ENCODE measurements at places on chromosomes 6 and 20.

DNA sequence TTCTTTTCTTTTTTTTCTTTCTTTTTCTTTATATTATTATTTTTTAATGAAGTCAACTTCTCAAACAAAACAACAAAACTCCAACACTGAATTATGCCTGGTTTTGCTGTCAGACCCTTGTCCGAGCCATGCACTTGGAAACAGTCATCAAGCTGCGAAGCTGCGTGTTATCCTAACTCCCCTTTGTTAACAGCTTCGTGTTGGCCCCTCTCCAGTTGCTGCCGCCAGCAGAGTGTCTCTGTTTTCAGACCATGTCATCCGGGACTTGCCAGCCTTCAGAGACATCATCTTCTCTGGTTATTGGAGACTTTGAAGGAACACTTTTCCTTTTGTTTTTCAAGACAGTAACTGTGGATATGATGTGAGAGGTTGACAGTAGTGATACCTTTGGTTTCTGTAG is 83.1 kb downstream of the TRMT11 start:
- no peak for DNase-seq

GRCh38 chr6:136822046-136822375 is 381 bp upstream of the PEX7 start:
- DNase-seq, result no peak

DNA sequence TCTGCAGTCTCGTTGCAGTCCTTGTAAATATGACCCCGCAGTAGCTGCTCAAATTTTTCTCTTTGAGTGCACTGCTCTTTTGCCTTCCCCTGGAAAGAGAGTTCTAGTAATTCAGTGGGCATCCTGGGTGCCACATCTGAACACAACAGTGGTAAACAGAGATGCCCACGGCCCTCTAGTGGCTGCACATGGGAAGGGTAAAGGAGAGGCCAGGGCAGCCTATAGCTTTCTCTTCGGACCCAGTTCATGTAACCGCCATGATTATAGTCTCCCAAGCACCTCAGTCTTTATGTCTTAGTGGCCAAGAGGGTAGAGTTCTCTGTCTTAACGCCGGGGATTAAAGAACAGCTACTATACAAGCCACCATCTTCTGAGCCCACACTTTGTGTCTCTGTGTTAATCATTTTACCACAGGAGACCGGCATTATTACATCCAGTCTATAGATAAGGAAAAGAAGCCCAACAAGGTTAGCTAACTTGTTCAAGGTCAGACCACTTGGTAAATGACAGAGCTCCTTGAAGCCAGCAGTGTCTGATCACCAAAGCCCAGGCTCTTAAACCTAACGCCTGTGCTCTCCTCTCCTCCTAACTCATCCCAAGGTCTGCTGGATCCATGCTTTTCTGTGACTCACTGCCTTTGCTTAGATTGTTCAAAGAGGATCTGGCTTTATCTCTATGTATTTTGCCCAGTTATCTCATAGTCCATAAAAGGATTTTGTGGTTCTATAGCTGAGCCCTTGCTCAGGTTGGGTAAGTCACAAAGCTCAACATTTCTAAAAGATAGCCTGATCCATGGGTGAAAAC is 81.8 kb downstream of the ISM1 start:
- no peak for DNase-seq

GRCh38 chr6:15546591-15546990 is 116.2 kb downstream of the DTNBP1 start:
- DNase-seq, result no peak

DNA sequence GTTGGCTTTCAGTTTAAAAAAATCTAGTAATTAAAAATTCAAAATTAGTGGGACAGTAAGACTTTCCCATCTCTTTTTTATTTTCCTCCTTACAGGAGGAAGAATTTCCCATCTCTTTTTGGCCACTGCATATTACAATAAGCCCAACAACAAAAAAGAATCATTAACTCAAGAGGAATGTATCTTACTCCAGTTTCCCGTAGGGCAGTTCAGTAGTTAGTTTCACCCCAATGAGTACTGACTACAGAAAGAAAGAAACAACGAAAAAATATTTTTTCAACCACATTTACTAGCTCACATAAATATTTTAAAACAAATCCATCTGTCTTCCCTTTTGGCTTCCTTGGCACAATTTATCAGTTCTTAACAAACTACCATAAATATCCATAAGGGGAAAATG is 14.9 kb upstream of the BLOC1S5 start:
- no peak for DNase-seq

DNA sequence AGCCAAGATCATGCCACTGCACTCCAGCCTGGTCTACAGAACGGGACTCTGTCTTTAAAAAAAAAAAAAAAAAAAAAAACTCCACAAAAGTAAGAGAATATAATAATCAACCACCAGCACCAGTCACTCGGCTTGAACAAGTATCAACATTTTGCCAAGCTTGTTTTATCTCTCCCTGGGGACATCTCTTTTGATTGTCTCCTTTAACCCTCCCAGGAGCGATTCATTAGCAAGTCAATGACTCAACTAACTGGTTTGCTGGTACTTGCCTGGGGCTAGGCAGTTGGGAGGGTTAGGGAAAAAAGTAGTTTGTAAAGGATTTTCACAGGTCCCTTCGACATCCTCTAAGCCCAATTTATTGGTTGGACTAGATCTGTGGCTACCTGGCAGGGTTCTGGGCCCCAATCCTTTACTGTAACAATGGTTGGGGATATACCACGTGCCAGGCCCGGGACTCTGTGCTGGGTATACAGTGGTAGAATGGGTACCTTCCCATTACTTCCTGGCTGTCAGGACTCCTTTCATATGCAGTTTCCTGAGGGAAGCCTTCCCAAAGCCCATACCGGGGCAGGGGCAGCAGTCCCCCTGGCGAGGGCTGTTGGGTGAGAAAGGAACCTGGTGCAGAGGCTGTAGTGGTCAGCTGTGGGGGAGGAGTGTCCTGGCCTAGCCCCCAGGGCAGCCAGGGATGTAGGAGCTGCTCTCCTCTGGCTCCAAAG is 12.2 kb downstream of the TGIF2 start:
- no peak for DNase-seq

GRCh38 chr6:26198722-26199056 is 111.5 kb downstream of the HFE start:
- no peak for DNase-seq

GRCh38 chr20:2139250-2139649 is 37.6 kb downstream of the STK35 start:
- DNase-seq, result no peak

GRCh38 chr20:42530855-42531448 is 658.8 kb downstream of the PTPRT start:
- no peak for DNase-seq

GRCh38 chr6:108501559-108501958 is 59.2 kb upstream of the FOXO3 start:
- no peak for DNase-seq

DNA sequence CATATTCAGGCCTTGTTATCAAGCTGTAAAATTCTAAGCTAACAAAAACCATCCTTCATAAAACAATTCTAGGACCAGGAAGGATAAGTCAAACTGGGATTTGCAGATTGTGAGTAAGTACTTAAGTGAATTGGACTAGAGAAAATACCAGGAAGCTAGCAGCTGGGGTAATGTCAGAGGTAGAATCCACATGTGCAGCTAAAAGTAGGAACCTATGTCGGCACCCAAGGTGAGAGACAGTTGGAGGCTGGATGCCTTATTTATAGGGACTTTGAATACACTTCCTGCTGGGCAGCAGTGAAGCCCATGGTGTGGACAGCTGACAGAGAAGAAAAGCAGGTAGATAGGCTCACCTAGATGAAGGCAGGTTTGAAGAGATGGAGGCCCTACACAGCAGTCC is 127.3 kb downstream of the FLRT3 start:
- DNase-seq, result no peak

- no peak for DNase-seq
Observed at GRCh38 chr6:81465859-81466258, 286.6 kb downstream of the TENT5A start.

DNA sequence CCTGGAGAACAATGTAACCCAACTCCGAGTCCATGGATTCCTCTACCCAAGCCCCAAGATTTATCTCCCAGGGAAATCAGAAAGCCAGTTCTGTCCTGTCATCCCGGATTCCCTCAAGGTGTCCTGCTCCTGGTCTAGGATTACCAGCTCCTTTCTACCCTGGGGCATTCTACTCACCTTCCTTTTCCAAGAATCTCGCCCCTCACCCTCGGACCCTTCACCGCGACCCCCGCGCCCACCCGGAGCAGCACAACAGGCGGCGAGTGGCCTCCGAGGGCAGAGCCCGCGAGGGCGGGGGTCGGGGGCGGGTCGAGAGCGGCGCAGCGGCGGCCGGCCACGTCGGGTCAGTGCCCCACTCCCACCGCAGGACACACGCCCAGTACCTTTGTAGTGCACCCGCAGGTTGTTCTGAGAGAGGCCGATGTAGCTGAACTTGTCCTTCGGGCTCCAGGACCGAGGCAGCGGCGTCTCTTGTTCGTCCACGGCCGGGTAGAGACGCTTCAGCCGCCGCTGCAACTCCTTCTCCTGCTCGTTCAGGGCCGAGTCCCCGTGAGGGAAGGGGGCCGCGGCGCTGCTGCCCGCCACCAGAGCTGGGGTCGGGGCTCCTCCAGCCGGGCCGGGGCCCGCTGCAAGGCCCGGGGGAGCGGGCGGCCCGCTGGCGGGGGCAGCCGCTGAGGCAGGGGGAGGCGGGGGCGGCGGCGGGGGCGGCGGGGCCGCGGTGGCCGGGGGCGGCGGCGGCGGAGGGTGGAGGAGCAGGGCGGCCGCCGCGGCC is 897 bp downstream of the RANBP9 start:
- DNase-seq, result no peak

DNA sequence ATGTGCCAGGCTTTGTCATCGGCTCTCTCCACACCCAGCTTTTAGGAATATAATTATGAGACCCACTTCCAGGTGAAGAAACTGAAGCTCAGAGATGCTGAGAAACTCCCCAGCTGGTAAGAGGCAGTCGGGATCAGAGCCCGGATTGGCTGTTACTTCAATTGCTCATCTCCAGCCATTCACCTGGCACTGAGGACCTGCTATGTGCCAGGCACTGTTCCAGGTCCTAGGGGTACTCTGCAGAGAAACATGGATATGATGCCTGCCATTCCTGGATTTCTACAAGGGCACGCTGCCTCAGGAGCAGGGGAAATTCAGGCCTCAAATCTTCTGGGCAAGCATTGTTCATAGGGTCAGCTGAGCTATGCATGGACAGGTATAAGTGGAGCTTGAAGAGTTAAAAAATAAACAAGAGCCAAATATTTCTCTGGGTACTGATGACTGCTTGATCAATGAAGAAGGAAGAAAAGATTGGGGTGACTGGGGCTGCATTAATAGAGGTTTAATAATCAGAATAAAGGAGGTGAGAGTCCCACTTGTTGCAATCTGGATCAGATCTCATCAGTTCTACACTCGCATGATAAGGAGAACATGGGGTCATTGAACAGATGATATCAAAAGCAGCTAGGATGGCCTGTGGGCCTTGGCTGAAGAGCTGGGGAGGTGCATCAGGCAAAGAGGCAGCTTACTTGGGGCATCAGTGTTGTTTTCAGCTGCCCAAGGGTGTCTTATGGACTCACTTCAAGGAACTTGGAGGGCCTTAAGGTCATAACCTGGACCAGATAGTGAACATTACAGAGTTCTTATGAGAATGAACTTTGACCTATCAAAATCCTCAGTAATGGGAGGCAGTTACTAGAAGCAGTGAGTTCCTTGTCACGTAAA is 80.9 kb upstream of the TOX2 start:
- DNase-seq, result no peak

DNA sequence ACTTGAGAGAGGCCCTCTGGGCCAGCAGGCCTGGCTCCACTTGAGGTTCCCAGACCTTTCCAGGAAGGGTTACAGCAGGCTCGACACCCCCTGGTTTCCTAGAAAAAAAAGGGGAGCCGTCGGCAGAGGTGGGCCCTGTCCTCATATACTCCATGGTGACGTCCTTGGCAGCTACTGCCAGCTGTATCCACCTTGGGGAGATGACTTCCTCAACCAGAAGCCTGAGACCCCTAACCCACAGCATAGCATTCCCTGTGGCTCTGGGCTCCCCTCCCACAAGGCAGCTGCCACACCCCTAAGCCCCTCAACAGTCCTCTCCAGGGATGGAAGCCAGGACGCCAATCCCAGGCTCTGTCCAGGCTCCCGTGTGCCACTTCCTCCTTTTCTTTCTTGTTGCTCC is 294.8 kb downstream of the CDC5L start:
- no peak for DNase-seq

GRCh38 chr20:50191065-50191543 is 474 bp downstream of the CEBPB start:
- DNase-seq, result no peak

DNA sequence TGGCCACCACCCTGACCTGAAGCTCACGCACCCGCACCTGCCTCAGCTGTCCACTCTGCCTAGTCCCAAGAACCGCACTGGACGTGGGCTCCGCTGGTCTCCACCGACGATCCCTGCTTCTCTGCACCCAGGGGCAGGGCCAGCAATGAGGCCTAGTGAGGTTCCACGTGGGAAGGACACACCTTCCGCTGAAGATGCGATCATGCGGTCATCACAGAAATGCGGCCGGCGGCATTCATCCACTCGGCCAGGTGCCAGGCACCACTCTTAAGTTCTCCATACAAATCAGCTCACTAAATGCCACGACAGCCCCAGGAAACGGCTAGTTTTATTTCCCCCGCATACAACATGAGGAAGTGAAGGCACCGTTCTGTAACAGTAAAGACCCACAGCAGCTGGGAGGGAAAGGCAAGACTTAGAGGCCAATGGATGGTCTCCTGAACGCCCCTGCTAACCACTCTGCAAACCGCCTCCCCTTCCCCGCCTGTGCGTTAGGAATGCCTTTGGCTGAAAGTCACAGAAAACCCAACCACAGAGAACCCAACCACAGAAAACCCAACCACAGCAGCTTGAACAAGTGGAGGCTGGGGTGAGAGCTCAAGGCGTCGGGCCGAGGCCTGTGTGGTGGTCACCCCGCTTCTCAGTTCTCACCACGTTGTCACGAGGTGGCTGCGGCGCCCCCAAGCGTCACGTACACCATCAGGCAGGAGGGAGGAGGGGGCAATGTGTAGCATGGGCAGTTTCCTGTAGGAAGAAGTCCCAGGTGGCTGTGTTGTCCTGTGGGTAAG is 204.4 kb downstream of the TAF4 start:
- no peak for DNase-seq

DNA sequence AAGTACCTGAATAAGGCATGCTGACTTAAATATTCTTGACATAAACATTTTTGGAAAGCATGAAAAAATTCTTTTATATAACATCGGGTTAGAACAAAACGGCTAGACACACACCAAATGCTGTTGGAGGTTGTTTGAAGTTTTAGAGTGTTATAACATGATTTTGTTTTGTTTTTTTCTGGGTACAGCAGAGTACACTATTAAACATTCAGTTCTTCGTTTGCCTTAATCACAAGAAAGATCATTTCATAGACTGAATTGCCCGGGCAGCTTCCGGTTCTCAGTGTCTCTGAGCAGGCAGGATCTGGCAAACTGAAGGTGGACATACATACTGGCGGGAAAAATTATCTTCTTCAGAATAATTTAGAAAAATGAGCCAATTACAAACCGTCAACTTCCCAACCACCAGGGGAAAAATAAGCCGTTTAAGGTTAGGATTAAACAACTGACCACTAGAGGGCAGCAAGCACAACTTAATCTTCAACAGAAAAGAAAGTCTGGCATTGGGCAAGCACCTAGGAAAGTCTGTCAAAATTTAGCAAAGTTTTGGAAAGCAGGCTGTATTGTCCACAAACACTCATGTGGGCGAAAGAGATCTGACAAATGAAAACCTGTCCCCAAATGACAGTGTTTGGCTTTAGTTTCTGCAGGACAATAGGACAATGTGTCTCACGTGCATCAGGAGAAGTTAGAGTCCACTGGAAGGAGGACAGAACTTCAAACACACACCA is 15.0 kb downstream of the ZNF217 start:
- DNase-seq, result peak; percentile 76
